ENCODE measurements at places on chromosomes 2 and 18.

DNA sequence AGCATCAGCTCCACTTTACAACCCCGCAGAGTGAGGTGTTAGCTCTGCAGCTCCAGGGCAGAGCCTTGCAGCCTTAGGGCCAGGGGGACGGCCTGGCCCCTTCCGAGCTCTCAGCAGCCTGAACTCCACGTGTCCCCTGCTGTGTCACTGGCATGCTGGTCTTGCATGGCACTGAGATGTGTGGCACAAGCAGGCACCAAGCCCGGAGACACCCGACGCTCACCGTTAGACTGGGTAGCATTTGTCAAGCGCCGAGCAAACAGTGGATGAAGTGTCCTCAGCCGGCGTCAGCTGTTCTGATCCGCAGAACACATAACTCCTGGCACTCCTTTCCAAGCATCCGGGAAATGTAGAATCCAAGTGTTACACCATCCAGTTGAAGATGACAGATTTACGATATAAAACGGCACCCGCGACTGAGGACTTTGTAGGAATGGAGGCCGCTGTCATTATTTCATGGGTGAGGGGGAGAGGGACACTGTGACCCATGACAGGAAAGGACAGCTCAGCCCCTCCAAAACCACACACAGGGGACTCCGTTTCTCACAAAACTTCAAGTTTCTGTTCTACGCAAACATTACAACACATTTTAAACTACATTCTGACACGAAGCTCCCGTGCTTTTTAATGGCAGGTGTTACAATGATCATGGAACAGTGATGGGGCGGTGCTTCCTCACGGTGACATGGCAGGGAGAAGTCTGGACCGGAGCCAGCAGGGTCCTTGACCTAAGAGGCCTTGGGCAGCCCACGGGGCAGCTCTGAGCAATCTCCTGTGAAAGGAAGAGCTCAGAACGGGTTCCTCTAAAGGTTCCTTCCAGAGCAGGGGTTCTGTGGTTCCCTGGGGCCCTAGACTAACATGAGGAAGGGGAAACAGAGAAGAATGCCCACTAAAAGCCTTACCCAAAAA lies 89.4 kb downstream of the HDAC4 start:
- DNase-seq = no peak

DNA sequence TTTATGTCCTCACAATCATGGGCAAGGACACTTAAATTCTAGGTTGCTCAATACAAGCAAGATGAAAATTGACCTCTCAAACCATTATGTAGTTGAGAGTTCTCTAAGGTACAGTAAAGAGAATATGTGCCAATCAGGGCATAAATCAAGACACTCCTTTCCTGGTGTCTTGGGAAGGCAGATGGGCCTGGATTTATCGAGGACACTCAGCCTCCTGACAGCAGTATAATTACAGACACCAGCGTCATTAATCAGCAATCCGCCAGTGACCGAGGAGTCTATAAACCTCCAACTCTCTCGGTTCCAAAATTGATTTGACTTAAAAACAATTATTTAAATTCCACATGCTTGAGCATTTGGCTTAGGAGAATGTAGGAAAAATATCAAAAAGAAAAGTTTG lies 75.7 kb upstream of the DAPL1 start:
- DNase-seq = no peak

DNA sequence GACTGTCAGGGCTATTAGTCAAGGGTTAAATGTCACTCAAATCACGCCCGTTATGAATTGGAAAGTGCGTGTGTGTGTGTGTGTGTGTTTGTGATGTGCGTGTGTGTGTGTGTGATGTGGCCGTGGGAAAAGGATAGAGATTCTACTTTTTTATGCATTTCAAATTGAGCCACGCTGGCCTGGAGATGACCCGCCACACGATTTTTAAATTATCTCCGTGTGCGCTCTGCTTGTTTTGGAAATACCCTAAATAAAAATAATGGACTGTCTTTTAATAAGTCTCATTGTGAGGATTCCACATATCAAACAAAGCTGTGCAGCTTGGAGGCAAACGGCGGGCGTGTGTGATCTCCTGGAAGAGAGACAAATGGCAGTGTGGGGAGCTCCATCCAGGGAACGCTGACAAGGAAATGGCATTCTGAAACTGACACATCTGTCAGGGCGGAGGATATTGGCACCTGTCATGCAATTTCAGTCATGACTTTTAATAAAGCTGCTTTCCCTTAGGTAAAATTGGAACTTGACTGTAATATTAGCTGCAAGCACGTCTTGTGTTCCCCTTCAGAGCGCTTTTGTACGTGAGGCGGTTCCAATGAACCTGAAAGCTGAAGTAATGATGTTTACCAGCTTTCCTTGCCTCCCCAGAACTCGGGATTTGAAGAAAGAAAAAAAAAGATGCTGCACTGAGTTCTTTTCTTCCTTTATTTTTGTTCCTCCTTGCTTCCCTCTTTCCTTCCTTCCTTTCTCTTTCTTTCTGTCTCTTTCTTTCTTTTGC lies 381.8 kb upstream of the SMIM21 start:
- DNase-seq = no peak

- no peak for DNase-seq
Observed at GRCh38 chr2:234373060-234373459, 123.8 kb downstream of the ARL4C start.

- DNase-seq = no peak
Observed at GRCh38 chr2:58852243-58852642, 611.1 kb upstream of the FANCL start.

- DNase-seq = no peak
Observed at GRCh38 chr2:200247494-200247893, 59.0 kb upstream of the SPATS2L start.

- DNase-seq = no peak
Observed at GRCh38 chr2:66432801-66433694, 1.9 kb upstream of the MEIS1 start.

GRCh38 chr2:62197925-62198633 lies 2.2 kb downstream of the B3GNT2 start:
- no peak for DNase-seq

GRCh38 chr2:27085062-27085672 lies 1.4 kb upstream of the KHK start:
- no peak for DNase-seq

GRCh38 chr2:239462671-239463506 lies 62.1 kb upstream of the HDAC4 start:
- no peak for DNase-seq

DNA sequence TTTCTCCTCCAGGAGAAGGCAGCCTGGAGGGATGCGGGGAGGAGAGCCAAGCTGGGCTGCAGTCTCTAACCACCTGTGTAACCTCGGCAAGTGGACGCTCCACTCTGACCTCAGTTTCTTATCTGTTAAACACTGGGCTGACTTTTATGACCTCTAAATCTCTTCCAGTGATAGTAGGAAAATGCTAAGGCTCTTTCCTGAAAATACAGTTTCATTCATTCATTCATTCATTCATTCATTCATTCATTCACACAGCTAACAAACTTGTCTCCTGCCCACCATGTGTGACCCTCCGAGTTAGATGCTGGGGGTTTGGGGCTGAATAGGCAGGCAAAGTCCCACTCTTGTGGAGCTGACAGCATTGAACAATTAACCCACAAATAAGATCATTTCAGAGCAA lies 9.3 kb downstream of the PROM2 start:
- DNase-seq = no peak

DNA sequence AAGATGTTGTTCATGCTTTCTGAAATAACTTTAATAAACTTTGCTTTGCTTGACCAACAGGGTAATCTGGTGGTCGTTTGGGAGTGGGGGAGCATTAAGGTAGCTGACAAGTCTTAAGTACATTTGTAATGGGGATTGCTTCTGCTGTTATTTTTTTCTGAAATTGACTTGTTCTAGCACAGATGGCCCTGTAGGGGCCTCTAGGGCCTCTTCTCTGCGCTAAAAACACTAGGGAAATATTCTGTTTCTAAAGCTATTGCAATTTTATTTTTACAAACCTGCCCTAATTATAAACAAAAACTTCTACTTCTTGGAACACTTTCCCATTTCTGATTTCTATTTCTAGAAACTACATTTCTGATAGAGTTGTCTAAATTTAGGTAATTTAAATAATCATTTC lies 191.3 kb upstream of the KCNJ3 start:
- DNase-seq = no peak

- no peak for DNase-seq
Observed at GRCh38 chr18:55088000-55088401, 128.7 kb upstream of the CCDC68 start.

DNA sequence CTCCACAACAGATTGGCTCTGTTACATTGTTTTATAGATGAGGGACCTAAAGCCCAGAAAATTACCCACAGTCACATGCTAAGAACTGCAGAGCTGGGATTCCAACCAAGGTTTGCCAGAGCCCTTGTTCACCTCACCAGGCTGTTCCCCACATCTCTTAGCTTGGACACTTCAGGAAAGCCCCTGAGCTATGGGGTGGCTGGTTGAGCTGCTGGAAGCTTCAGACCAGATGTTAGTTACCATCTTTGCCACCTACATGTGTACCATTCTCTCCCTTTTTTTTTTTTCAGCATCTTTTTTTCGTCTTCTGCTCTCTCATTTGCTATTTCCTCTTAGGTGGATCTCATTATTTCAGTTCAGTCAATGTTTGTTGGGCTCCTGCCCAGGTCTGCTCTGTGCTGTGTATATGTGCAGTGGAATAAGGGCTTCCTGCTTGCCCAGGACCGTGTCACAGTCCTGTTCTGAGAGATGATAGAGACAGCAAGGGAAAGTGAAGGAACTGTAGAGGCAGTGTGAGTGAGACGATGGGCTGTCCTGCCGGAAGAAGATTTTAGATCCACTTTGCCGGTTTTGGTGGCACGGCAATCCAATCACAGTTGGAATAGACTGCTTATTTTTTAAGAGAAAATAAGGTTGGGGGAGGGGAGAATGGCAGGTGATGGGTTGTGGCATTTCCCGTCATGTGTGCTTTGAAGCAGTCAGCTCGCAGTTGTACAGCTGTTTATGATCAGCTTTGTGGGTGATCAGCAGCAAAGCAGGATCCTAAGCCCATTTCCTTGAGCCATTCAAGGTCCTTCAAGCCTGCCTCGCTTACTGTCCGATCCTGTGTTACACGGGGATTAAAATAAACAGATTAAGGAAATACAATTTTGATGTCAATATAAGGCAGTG lies 152.6 kb downstream of the RTN4 start:
- no peak for DNase-seq

DNA sequence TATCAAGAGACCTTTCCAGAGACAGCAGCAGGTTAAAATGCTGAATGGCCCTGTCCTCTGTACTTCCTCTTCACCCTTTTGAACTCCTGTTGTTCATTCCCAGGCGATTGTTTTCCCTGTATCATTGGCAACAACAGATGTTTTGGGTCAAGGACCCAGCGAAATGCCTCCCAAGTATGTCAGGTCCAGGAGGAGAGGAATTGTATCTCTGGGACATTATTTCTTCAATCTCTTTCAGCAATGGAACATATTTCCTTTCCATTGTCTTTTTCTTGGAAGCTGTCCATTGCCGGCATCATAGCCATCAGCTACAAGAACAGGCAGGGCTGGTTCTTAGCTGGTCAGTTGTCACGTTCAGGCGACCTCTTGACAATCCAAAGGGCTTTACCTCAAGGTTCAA lies 76.2 kb downstream of the NRP2 start:
- DNase-seq = no peak

Data from activated T-cell treated with anti-CD3 and anti-CD28 coated beads for 24 hours (primary cell).